HS-5 (cell line): ENCODE measurements at places on chromosomes 3 and 15.

GRCh38 chr3:73072634-73073033, 11.2 kb downstream of the EBLN2 start:
- no peak for DNase-seq

- DNase-seq: no peak
These were observed 130.1 kb downstream of the UACA start for GRCh38 chr15:70633103-70633831.

- DNase-seq: no peak
These were observed 13.2 kb upstream of the PRSS50 start for GRCh38 chr3:46730819-46731218.

- DNase-seq: no peak
These were observed at the start of gene GRM2 for GRCh38 chr3:51706788-51707731. Gene GRM2, plus strand, starts transcription at chr3:51707068. Its CDS starts 1,916 bp downstream, at chr3:51708984.
